Fibroblast of lung (primary cell): ENCODE measurements at places on chromosomes 13 and 19. TPM values are rescaled to one million over a fixed set of nuclear protein-coding genes. Genes with fewer than 3 reads are reported as not detected.

GRCh38 chr13:99008577-99008976 is 30.7 kb upstream of the DOCK9 start:
- DNase-seq = no peak

The PRR20E gene
- total RNA-seq = not detected in 2 replicates

The CCDC70 gene
- not detected in 2 replicates for total RNA-seq

GRCh38 chr13:107842562-107843180 is 372.7 kb downstream of the LIG4 start:
- DNase-seq = peak; percentile 80

The TIMM50 gene
- total RNA-seq = 37.2 and 45.7 TPM in 2 replicates

The ADGRE1 gene
- total RNA-seq = under 0.01 TPM in 1 of 2 replicates, not detected in the other

DNA sequence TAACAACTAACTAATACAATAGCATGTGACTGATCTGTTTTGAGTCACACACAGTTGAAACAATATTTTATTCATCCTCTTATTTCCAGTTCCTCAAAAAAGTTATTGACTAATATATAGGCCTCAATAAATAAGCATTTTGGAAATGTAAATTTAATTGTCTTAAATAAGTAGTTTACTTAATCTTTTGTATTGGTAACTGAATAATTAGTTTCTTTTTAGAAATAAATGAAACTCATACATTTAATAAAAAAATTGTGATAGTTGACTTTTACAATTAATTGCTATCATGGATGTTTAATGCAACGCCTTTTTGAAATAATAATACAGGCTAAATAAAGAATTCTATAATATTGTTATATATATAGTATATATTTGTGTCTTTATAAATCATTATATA is 500.8 kb upstream of the PCDH20 start:
- DNase-seq = no peak

- no peak for DNase-seq
Measured at GRCh38 chr13:114058051-114058867, 74.2 kb downstream of the RASA3 start.

DNA sequence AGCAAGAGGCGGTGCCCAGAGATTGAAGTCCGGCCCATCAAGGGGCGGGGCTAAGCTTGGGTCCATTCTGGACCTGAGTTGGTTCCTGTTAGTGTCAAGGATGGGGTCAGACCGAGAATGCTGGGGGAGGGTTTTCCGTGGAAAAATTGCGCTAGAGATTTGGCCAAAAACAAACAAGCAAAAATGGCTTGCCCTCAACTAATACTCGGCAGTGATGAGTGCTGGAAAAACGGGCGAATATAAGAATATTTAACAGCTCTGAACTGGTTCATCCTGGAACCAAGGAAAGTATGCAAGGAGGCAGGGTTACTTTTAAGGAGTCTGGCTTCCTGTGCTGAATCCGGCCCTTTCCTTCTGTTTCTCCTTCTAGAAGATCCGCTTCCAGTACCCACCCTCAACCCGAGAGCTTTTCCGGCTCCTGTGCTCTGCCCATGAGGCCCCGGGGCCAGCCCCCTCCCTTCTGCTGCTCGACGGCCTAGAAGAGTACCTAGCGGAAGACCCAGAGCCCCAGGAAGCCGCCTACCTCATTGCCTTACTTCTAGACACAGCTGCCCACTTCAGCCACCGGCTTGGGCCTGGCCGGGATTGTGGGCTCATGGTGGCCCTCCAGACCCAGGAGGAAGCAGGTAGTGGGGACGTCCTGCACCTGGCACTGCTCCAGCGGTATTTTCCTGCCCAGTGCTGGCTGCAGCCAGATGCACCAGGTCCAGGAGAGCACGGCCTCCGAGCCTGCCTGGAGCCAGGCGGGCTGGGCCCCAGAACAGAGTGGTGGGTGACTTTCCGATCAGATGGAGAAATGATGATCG is 880 bp downstream of the SWSAP1 start:
- no peak for DNase-seq

- no peak for DNase-seq
Measured at GRCh38 chr19:54606891-54607784, 13.7 kb downstream of the LILRA1 start.

The TEAD2 gene
- total RNA-seq = 19.2 and 24.1 TPM in 2 replicates

DNA sequence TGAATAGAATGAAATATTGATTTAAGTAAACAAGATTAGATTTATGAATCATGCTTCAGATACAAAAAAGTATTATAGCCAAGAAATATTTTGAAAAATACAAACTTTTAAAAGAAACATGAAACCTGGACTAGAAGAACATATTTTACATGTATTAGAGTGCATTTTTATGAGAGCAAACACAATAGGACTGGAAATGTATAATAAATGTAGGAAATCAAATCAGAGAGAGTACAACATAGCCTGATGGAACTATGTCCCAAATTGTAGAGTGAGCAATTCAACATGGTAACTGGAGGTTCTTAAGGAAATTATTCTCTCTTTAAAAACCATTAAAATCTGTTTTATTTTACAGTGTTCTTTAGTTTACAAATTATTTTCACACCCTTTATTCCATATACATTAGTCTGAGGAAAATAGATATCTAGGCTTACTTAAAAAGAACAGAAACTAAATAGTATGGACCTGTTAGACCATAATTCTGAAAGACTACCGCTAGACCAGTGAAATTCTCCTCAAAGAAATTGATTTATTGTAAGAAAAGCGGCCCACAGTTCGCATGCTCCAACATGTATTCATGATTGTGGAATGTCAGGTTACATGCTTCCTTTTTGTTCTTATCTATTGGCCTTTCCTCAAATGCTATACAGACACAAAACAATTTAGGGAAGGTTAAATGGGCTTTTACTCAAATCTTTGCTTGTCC is 1526.5 kb upstream of the SLC10A2 start:
- peak; percentile 49 for DNase-seq

- DNase-seq = peak; percentile 68
Measured at GRCh38 chr13:51148952-51149573, 38.0 kb upstream of the C13orf42 start.

- no peak for DNase-seq
Measured at GRCh38 chr19:40686882-40687524, 3.4 kb downstream of the NUMBL start.

DNA sequence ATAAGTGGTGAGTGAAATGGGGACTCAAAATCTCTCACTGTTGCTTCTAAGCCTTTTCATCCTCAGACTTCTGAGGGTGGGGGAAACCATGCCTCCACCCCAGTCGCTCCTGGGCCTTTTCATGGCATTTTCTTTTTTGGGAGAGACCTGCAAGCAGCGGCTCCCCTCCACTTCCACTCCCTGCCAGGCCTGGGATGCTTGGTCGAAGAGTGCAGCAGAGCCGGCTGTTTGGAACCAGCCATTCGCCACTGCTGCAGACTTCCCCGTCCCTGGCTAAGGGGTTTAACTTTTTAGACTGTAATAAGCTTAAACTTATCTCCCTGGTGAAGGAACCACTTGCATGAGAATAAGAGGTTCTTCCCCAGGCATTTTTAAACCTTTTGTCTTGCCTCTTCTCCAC is 617.2 kb downstream of the PCDH9 start:
- no peak for DNase-seq

The CYP2F1 gene
- total RNA-seq = not detected in 2 replicates

GRCh38 chr13:113057084-113057483 is 48.5 kb upstream of the F7 start:
- no peak for DNase-seq

GRCh38 chr19:40335101-40335500 is 13.1 kb downstream of the C19orf47 start:
- DNase-seq = no peak

DNA sequence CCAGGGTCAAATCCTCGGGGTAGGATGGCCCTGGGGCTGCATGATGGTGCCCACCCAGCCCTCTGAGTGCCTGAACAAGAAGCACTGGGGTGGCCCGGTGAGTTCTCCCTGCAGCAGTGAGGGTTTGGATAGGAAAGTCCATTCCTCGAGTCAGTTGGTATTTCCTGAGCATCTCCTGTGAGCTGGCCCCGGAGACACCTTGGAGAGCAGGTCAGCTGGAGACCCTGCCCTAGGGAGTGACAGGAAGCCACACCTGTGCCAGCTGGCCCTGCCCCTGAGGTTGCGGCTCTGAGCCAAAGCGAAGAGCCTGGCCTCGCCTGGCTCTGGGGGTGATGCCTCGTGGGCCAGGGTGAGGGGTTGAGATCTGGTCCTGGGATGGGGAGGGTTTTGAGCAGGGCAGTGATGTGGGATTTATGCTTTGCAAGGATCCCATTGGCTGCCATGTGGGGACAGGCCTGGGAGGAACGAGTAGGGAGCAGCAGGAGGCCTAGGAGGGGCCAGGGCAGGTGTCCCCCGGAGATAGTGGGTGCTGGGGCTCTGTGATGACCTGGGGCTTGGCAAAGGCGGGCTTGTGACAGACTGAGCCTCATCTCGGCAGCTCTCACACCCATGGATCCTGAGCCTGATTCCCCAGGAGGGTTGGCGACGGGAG is 16.0 kb downstream of the CRTC1 start:
- no peak for DNase-seq

- DNase-seq = no peak
Measured at GRCh38 chr13:45320876-45321629, 19.9 kb downstream of the TPT1 start.

- DNase-seq = no peak
Measured at GRCh38 chr19:38515896-38516295, 82.4 kb downstream of the RYR1 start.

The CBLC gene
- under 0.01 and 0.33 TPM in 2 replicates for total RNA-seq

GRCh38 chr13:80717776-80718175 is 376.9 kb upstream of the SPRY2 start:
- no peak for DNase-seq

- DNase-seq = no peak
Measured at GRCh38 chr19:27679905-27680304, 1533.0 kb downstream of the UQCRFS1 start.

- DNase-seq = no peak
Measured at GRCh38 chr19:55473225-55474012, 3.0 kb upstream of the ZNF628 start.

GRCh38 chr13:90015565-90016507 is 1331.7 kb upstream of the MIR17HG start:
- no peak for DNase-seq

- DNase-seq = peak; percentile 9
Measured at GRCh38 chr13:99821741-99822140, 149.8 kb downstream of the ZIC5 start.

GRCh38 chr19:28794301-28794700 is 418.6 kb downstream of the UQCRFS1 start:
- no peak for DNase-seq

DNA sequence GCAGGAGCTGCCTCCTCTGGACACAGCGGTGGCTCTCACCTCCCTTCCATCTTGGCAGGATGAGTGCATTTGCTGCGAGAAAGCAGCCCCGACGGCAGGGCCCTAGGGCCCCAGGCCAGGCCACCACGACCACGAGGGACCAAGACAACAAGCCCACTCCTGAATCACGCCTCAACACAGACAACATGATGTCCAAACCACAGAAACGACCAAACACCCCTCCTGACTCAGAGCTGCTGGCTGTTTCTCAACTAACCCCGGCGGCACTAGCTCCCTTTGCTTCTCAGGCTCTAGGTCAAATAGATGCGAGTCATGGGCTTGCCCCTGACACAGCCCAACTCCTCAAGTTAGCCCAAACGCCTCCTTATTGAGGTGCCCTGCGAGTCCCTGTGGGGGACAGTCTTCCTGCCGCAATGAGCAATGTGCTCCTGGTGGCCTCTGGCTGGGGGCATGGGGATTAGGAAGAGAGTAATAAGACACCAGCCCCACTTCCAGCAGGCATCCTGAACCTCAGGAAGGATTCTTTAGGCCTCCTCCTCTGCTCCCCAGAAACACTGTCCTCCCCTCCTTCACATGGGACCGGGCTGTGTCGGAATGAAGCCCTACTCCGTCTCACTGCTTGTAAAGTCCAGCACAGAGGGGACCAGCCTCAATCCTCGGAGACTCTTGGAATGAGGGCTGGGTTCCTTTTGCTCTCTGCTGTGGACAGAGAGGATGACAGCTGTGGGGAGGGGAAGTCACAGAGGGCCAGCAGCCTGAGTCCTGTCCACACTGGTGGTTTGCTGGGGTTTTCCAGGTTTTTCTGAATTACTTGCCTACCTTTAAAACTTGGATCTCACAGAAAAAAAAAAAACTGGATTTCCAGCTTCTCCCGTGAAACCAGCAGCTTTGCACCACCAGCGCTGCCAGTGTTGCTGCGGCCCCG is 6.9 kb upstream of the ATF5 start:
- peak; percentile 60 for DNase-seq
